NCI-H524 treated with DMSO at 0.1 percent for 48 hours (cell line): ENCODE measurements at places on chromosomes 4 and X.
A peak's percentile ranks its signal among the peaks of the same experiment; 100 is the strongest.

- DNase-seq: no peak
These were observed 8.6 kb downstream of the APEX2 start for GRCh38 chrX:55008571-55009358.

GRCh38 chrX:106201502-106202178 is 33.5 kb downstream of the PWWP3B start:
- DNase-seq: no peak

- DNase-seq: no peak
These were observed 173.3 kb upstream of the S100G start for GRCh38 chrX:16476692-16477091.

DNA sequence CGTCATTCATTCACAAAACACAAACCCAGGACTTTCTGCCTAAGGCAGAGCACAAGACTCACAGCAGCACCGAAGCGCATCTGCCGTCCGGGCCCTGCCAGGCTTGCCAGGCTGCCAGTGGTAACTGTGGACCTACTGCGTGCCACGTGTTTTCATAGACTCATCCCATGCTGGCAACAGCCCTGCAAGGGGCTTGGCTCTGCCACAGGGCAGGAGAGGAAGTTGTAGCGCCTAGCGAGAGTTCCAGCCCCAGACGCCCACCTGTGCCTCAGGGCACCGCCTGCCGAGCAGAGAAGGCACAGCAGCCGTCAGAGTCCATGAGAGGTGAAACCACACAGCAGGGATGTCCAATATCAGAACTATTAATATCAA is 18.9 kb upstream of the MRFAP1 start:
- DNase-seq: no peak

DNA sequence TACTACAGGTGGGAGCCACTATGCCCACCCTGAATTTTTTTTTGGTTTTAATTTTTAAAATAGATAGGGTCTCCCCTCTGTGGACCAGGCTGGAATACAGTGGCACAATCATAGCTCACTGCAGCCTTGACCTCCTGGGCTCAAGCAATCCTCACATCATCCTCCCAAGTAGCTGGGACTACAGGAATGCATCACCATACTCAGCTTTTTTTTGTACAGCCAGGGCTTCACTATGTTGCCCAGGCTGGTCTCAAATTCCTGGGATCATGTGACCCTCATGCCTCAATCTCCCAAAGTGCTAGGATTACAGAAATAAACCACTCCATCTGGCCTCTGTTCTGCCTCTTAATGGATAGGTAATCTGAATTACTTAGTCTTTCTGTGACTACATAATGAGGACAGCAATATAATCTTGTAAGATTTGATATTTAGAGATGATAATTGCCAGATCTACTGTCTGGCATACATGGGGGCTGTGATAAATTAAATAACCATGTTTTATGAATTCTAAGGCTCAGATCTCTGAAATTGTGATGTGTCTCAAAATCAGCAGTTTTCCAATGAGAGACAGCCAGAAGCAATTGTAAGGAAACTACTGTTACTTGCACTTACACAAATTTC is 26.7 kb downstream of the PDS5A start:
- peak; percentile 21 for DNase-seq

GRCh38 chrX:26470941-26471340 is 255.0 kb downstream of the MAGEB5 start:
- peak; percentile 75 for DNase-seq

GRCh38 chr4:27084685-27085361 is 224.2 kb downstream of the STIM2 start:
- DNase-seq: peak; percentile 32

DNA sequence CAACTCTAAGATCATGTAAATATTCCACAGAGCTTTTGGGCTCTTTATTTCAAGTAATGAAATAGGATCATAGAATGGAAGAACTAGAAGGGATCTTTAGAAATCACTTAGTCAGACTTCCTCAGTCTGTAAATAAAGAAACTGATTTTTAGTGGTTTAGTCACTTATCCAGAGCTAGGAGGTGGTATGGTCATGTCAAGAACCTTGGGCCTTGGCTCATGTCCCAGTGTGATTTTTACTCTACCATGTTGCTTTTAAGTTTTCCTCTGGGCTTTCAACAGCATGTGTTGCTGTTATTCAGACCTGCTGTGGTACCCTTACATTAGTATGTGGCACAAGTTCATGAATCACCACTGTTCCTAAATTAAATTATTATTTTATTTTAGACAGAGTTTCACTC is 184.9 kb downstream of the FRAS1 start:
- no peak for DNase-seq

DNA sequence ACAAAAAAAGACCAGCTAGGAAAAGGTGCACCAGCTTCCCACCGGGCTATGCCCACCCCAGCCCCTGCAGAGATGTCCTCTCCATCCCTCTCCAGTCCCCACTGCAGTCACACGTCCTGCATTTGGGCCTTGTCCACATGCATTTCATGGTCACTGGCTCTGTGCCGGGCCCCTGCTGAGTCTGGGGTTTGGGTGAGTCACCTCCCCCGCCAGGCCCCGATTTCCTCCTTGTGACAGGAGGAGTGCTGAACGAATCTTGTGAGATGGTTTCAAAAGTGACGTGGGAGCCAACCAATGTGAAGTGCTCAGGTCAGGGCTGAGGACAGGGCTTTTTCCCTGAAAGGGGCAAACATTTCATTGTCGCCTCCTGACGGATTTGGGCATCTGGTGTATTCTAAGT is 7.1 kb downstream of the CPZ start:
- DNase-seq: no peak

DNA sequence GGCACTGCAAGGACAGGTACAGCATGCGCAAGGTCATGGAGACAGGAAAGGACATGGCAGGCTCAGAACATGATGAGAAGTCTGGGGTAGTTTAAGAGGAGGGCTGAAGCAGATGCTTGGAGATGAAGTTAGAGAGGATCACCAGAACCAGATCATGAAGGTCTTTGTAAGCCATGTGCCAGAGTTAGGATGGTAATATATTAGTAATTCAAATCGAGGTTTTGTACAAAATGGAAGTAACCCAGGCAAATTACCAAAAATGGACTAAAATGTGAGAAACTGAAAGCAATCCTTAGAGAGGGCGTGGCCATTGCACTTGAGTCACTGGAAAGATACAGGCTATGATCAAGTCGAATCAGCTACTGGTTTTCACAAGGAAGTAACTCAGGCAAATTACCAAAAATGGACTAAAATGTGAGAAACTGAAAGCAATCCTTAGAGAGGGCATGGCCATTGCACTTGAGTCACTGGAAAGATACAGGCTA is 13.5 kb downstream of the RXFP1 start:
- DNase-seq: no peak

- DNase-seq: no peak
These were observed 36.6 kb downstream of the MAGEE2 start for GRCh38 chrX:75748431-75748830.

- DNase-seq: no peak
These were observed 623.5 kb upstream of the GNPDA2 start for GRCh38 chr4:45349859-45350258.

GRCh38 chr4:47858006-47858405 is 20.1 kb upstream of the CORIN start:
- no peak for DNase-seq

DNA sequence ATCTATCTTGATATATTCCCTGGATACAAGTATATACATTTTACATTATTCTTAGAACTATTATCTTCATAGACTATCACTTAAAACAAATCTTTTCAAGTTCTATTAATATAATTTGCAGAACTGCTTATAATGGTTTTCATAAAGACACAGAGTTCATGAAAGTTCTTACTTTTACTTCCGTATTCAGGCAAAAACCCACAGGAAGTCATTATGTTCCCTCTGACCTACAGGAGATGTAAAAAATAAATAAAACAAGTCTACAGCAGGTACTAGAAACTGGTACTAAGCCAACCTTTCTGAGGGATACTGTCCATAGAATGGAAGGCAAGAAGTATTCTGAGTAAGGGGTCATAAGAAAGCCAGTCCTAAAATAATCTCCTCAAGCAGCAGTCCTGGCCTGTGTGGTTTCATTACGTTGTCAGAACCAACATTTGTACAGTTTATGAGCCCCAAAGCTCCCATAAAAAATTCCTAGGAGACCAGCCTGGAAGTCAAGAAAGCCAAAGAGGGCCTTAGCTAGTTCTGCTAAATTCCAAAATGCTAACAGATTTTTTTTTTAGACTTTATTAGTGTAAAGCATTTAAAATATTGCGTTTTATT is 68.6 kb downstream of the CAMK2D start:
- DNase-seq: no peak

GRCh38 chrX:47633689-47634590 is 4.2 kb upstream of the CFP start:
- no peak for DNase-seq

- DNase-seq: no peak
These were observed 49.2 kb downstream of the VSIG4 start for GRCh38 chrX:65990702-65991101.

DNA sequence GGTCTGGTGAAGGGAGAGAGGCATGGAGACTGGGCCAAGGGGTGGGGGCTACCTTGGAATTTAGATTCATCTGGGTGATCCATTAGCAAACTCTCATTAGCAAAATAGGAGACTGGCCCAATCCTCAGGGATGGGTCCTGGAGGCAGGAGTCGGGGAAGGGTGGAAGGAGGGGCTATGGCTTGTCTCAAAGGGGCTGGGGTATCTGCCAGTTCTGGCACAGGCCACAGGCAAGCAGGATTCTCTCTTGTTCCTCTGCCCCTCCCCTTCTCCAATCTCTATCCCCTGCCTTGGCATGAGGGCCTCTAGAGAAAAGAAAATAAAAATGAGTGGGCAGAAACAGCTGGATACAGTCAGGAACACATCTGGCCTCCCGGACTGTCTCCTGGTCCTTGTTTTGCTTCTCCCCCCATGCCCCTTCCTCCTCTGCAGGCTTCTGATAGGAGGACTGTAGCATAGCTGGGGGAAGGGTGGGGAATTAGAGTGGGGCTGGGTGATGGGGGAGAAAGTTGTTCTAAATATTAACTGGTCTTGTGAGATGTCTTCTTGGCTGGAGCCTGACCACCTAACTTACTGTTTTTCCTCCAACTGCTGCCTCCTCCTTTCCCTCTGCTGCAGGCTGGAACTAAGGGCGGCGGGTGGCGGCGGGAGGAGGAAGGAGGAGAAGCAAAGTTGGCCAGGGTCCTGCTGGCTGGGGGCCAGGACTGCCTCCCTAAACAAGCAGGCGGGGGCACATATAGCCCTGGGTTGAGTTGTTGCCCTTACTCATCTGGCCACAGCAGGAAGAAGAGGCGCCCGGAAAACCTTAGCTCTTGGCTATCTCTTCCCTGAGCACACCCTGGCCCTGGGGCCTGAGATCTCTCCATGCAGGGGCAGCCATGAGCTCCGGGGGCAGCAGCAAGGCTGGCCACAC is 53.3 kb upstream of the LAS1L start:
- no peak for DNase-seq

DNA sequence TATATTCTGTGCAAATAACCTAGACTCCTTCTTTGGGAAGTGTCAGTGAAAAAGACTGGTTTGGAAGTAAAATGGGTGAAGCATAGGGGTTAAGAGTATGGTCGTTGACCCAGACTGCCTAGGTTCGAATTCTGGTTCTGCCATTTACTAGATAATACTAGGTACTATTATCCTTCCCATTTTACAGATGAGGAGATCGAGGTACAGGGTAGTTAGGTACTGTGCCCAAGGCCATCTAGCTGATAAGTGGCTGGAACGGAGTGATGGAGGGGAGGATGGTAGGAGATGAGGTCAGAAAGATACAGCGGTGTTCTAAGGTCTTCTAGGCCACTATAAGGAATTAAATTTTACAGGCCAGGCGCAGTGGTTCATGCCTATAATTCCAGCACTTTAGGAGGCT is 11.1 kb downstream of the GLOD5 start:
- no peak for DNase-seq

DNA sequence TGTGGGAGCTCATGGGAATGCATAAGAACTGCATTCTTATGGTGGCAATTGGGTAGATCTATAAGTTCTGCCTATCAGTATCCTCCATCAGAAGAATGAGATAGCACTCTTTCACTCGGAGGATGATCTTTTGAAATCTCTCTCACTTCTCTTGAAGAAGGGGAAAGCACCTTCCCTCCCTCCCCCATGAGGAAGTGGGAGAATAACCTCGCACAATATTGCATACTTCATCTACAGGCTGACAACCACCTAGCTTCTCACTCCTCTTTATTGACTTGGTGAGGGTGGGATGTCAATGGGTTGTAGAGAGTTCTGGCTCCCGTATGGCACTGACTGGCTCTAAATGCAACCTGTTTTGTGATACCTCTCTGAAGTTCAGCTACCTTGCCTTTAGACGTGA is 146.7 kb upstream of the SPOCK3 start:
- DNase-seq: no peak

DNA sequence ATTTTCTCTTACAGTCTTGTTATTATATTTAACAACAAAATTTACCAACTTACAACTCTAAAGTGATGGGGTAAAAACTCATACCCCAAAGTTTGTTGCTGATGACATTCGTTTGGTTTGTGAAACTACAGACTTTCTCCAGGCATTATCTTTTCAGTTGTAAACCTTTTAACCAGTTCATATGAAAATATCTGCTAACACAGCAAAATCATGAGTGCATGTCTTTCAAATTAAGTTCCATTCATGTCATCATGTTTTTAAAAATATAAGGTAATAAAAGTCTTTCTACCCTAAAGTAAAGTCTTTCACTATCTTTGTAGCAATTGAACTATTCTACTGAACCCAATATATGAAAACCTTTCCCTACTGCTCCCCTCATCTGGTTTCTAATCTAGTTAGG is 3.4 kb upstream of the GALNTL6 start:
- no peak for DNase-seq

GRCh38 chrX:71534773-71535544 is 2.1 kb downstream of the OGT start:
- no peak for DNase-seq

DNA sequence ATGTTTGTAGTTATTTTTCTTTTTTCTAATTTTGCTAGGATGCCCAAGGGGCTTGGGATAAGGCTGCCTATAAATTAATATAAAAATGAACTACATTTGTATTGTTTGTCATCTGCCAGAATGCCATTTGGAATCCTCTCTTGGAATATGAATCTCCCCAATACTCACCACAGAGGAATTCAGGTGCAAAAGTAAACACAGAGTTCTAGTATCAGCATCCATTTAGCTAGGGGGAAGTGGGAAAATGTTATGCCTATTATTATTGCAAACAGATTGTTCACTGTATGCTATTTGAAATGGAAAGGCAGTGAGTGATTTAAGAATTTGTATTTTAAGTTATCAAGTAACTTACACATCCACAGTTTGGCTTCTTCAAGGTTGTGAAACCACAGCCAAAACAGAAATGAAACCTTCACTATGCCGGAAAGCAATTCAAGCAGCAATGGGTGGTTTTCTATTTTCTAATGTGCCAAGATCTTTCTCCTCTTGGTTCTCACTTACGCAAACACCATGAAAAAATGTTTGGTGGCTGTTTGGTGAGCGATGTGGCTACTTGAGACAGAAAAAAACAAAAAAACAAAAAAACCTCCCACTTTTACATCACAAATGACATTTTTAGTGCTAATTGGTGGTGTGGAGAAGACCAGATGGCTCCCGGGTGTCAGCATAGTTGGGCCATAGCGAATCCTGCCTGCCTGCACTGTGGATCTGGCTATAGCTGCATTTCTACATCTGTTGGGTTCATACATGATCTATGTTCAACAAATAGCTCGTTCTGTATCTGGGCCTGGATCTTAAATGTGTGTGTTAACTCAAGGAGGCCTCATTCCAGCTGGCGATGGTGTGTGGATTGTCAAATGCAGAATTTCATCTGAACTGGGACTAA is 200.8 kb upstream of the GIMD1 start:
- DNase-seq: no peak
